ENCODE measurements at places on chromosomes 6 and 20.

- DNase-seq, result peak; percentile 20
Observed at GRCh38 chr20:40933758-40934157, 94.9 kb upstream of the TOP1 start.

DNA sequence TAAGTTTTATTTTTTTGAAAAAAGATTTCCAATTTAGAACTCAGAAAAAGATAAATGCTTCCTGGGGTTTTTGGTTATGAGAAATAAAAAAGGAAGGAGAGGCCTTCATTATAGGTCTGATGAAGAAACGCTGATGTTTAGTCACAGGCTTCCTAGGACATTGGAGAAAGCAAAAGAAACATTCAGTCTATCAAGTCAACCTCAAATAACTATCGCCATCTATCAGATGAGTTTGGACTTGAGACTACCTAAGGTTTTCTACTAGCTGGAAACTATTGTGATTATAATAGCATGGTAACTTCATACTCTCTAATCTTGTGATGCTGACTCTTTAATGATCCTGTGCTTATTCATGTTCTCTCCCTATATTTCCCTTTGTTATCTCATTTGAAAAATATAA is 171.3 kb downstream of the TPBG start:
- no peak for DNase-seq

- no peak for DNase-seq
Observed at GRCh38 chr20:2917266-2917665, 44.0 kb downstream of the PTPRA start.

DNA sequence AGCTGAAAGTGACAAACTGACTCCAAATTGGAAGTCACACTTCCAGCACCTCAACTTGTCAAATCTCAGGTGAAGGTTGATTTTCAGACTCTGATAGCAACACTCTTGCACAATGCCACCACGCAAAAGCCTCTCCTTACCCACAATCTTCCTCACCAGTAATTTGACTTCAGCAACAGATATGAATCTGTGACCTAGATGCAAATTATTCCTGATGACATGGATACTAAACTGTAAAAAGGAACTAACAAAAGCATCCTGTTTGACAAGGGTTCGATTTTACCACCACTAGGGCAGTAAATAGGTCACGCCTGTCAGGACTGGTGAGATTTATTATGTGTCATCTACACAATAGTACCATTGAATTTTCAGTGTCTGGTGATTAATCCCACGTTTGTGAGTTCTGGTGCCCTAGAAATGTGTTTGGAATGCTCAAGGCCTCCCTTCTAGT is 134.4 kb upstream of the COL21A1 start:
- DNase-seq, result no peak

DNA sequence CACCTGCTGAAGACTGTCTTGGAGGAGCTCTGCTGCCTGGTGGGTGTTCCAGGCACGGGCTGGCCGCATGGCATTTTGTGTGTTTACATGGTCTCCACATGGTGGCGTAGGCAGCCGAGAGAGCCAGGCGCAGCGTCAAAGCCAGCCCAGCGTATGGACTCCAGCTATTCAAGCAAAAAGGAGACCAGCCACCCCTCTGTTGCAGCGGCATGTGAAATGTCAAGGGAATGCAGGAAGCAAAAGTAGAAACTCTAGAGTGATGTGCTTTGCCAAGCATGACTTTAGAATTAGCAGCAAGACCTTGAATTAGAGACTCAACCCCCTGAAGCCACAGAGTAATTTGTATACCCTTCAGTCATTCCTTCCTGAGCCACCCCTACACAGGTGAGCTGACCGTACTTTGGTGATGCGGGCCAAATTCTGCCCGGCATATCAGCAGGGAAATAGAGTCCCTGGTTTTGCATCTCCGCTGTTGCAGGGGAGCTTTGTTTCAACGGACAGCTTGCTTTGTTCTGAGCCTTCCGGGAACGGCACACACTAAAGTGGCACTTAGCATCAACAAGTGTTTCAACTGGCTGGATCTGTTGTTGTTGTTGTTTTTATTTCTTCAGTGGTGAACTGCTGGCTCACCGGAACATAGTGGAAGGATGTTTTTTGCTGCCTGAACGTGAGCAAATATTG is 48.5 kb downstream of the FNDC1 start:
- DNase-seq, result no peak
